ENCODE measurements at places on chromosomes 5 and 9.

- no peak for DNase-seq
Observed at GRCh38 chr5:158392753-158393152, 533.8 kb upstream of the CLINT1 start.

GRCh38 chr5:95948631-95949030 is 13.0 kb downstream of the ELL2 start:
- no peak for DNase-seq

DNA sequence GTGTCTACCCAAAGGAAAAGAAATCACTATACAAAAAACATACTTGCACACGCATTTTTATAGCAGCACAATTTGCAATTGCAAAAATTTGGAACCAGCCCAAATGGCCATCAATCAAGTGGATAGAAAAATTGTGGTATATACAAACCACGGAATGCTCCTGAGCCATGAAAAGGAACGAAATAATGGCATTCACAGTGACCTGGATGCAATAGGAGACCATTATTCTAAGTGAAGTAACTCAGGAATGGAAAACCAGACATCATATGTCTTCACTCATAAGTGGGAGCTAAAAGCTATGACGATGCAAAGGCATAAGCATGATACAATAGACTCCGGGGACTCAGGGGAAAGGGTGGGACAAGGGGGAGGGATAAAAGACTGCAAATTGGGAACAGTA is 78.4 kb downstream of the ENC1 start:
- no peak for DNase-seq

DNA sequence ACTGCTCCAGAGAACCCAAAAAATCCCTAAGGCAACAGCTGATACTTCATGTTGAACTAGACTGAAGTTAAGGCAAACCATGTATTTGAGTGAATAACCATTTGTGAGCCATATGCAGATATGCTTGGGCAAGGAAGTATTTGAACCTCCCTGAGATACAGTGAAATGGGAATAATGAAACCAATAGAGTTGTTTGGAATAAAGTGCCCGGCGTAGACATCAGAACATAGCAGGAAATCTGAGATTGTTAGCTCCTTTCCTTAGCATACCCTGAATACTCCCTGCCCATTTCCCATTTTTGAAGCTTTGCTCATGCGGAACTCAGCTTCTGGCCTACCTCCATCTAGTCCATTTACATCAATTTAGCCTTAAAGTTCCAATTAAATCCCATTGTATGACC is 611.9 kb downstream of the EFNA5 start:
- DNase-seq = no peak

GRCh38 chr9:74526215-74526614 is 29.1 kb downstream of the RORB start:
- DNase-seq = no peak

DNA sequence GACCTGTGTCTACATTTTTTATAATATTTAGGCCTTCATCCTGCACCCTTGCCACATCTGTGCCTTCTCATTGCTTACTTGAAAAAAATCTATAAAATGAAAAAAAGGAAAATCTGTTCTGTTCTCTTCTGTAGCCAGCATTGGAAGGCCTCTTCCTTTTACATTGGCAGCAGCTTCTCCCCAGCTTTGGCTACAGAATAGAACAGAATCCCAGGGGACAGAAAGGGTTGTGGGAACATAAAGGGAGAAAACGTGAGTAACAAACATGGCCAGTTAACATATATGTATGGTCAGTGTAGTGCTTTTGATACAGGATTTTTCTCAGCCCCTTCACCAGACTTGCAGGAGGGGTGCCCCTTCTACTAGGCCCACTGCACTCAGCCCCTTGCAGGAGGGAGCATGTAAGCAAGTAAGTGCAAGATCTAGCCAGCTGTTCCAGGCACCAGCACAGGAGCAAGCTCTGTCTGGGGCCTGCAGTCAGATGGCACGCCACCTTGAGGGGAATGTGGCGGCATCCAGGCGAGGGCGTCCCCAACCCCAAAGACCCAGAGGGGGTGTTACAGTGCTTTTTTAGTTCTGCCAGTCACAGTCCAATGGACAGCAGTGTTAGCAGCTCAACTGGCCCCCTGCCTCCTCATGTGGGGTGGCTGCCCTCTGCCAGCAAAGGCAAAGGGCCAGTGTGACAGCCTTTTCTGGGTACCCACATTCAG is 330.5 kb upstream of the ZNF462 start:
- DNase-seq = no peak

Data from NCI-H2081 treated with DMSO at 0.1 percent for 48 hours (cell line).